ENCODE measurements at places on chromosomes 11 and 22. TPM values are rescaled to one million over a fixed set of nuclear protein-coding genes. Genes with fewer than 3 reads are reported as not detected.

GRCh38 chr11:8693010-8693551, 10.5 kb downstream of the RPL27A start:
- DNase-seq: no peak

- DNase-seq: no peak
Measured at GRCh38 chr11:86119077-86119476, 50.2 kb upstream of the PICALM start.

- DNase-seq: no peak
Measured at GRCh38 chr11:7639643-7640025, 33.7 kb downstream of the CYB5R2 start.

Gene SLC29A2
- 10.4 TPM for total RNA-seq

Gene LMO2
- total RNA-seq: 60.6 TPM

Gene APBB1
- 43.7 TPM for total RNA-seq

Gene MUC5AC
- 0.03 TPM for total RNA-seq

Gene OR52N4
- total RNA-seq: 0.60 TPM
